ENCODE measurements at places on chromosomes 5 and 9.

- no peak for DNase-seq
These were observed 391.0 kb downstream of the CHSY3 start for GRCh38 chr5:130295235-130295634.

- DNase-seq: peak; percentile 93
These were observed 66.6 kb upstream of the STXBP1 start for GRCh38 chr9:127545196-127546124.

GRCh38 chr5:73093943-73094342 is 26.4 kb upstream of the TMEM171 start:
- no peak for DNase-seq

GRCh38 chr5:154401355-154401754 is 44.4 kb upstream of the SAP30L start:
- DNase-seq: no peak

GRCh38 chr9:93107151-93107824 is 11.3 kb downstream of the CARD19 start:
- DNase-seq: no peak

GRCh38 chr5:14745753-14746152 is 81.2 kb downstream of the OTULIN start:
- no peak for DNase-seq

DNA sequence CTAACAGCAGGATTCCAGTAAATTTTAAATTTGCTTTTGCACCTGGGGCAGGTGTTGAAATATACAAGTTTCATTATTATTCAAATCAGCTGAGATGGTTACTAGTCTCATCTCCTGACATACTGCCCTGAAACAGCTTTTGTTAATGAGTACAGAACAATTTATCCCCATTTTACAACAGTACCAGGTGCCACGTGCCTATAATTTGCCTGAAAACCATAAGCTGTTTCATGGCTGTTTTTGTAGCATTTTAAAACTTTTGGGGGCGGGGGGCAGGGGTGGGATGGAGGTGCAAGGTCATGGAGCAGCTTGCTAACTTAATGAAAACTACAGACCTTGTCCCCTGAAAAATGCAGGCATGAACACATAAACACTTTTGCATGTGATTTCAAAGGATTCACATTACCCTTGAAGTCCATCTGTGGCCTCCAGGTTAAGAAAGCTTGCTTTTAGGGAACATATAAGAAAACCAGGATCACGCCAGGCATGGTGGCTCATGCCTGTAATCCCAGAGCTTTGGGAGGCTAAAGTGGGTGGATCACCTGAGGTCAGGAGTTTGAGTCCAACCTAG is 42.1 kb downstream of the TIMD4 start:
- no peak for DNase-seq

DNA sequence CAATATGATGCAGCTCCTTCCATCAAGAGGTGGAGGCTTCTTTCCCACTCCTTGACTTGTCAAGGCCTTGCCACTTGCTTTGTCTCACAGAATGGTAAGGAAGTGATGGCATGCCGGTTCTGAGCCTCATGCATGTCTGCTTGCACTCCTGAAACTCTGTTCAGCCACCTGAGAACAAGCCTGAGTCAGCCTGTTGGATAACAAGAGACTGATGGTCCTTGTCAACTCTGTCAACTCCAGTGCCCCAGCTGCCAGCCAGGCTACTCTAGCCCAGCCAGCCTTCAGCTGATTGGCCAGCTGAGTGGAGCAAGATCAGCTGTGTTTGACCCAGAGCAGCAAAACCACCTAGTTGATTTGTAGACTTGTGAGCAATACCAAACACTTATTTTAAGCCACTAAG is 4.4 kb upstream of the TENT4A start:
- DNase-seq: no peak

GRCh38 chr9:76401580-76402354 is 7.5 kb upstream of the RFK start:
- DNase-seq: peak; percentile 35

DNA sequence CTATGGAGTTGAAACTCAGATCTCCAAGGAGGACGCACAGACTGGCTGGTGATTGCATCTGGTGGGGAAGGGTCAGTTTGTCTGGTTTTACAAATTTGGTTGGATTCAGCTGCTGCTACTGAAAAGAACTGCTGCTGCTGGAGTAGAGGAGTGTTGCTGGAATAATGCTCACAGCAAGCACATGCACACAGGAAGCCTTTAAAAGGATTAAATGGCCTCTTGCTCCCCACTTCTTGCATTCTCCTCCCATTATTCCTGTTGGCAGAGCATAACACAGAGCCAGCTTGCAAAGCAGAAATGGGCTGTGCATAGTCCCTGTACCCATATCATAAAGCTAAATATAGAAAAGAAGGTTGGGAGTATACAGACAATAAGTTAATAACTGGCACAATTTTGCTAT is 16.6 kb downstream of the ZNF474 start:
- DNase-seq: no peak

GRCh38 chr5:66993448-66993847 is 203.2 kb downstream of the CD180 start:
- DNase-seq: no peak

DNA sequence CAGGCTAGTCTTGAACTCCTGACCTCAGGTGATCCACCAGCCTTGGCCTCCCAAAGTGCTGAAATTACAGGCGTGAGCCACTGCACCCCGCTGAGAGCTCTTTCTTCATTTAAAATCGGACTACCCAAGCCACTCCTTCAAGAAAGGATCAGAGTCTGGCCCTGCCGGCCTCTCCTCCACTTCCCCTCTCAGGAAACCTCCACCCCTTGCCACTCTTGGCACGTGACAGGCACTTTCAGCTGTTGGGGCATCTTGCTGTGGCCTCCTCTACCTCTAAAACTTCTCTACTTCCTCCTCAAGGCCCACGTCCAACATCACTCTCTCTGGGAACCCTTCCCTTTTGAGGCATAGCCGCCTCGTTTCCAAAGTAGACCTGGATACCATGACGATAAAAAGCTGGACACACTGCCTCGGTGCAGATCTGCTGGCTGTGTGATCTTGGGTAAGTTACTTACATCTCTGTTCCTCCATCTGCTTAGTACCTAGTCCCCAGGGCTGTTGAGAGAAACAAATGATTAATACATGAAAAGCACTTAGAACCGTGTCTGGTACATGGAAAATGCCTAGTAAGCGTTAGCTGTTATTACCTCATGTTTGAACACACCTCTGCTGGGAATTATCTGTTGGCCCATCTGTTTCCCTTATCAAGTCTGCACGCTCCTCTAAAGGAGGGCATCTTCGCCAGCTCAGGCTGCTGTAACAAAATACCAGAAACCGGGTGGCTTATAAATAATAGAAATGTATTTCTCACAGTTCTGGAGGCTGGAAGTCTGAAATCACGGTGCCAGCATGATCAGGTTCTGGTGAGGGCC is 55.3 kb downstream of the SMIM23 start:
- no peak for DNase-seq

GRCh38 chr5:177472460-177473442 is 683 bp downstream of the DBN1 start:
- DNase-seq: no peak

- DNase-seq: no peak
These were observed 3.6 kb downstream of the GPR21 start for GRCh38 chr9:123036893-123037545.

DNA sequence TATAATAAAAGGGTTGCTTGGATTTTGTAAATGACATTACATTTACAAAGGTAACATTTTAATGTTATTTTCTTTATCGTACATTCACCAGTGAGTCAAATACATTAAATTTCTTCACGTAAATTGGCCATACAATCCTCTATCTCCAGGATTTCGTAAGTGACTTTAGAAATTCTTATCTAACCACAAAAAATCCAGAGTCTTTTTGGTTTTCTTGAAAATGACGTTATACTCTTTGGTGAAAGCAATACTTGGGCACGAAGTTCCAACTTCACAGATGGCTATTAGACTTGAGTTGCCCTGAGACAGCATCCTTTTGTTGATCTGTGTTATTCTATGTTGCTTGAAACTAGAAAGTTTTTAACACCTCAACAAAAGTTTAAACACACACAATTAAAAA is 87.4 kb upstream of the CDH10 start:
- no peak for DNase-seq

DNA sequence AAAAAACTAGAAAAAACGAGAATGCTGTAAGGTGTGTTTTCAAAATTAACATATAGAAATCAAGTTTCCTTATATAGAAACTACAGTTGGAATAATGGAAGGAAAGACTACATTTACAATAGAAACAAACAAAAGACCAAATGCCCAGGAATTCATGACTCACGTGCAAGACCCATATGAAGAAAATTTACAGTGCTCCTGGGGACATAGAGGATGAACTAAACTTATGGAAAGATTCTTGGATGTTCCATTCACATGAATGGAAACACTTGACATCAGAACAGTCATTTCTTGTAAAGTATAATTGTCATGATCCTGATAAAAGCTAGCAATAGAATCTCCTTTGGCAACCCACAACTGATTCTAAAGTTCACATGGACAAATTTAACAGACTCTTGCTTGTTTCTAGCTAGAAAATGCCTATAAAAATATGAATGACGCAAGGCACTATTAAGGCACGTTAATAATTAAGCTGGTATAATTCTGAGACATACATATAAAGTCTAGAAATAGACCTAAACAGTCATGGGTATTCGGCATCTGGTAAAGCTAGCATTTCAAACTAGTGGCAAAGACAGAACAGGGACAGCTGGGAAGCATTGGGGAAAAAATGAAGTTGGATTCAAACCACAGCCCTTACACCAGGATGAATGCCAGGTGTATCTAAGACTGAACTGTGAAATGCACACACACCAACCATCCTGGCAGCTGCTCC is 5.1 kb upstream of the ZFP62 start:
- DNase-seq: no peak

GRCh38 chr9:76370396-76371023 is 23.7 kb downstream of the RFK start:
- DNase-seq: no peak

DNA sequence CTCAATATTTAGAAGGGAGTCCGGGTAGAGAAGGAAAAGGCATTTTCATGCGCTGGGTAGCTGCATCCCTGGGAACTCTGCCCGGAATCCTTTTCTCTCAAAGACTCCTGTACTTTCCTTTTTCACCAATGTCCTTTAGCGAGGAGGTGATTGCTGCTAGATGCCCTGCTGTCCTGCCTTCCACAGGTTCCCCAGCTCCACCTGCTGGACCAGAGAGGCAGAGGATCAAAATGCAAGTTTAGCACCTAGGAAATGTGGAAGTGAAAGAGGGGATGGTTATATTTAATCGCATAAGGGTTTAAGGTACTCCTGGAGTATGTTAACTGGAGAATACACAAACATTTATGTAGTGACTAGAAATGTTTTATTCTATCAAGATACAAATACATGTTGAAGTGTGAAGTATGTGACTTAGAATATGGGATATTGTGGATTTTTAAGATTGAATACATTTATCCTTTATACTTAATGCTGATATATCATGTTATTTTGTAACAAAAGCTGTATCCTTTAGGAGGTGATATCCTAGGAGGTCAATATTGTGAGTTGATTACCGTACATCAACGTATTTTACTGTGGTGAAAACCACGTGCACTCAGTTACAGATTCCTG is 145.7 kb downstream of the ARHGAP26 start:
- DNase-seq: no peak

- peak; percentile 54 for DNase-seq
These were observed 10.6 kb upstream of the PPP1R26 start for GRCh38 chr9:135468854-135469521.

DNA sequence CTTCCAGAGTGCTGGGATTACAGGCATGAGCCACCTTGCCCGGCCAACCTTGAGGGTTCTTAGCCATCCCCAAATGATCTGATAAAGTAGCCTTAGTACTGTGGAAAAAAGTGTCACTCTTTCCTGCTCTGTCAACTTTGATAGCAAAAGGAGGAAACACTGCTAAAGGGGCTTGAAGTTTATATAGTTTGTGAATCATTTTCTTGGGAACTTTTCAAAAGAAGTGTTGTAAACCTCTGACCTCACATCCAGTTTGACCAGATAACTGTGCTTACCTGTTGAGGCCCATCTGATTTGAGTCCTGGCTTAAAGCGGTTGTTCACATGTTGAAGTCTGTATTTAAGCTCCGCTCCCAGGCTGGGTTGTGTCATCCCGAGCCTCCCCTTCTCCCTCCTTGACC is 303.3 kb downstream of the DOCK8 start:
- DNase-seq: no peak

DNA sequence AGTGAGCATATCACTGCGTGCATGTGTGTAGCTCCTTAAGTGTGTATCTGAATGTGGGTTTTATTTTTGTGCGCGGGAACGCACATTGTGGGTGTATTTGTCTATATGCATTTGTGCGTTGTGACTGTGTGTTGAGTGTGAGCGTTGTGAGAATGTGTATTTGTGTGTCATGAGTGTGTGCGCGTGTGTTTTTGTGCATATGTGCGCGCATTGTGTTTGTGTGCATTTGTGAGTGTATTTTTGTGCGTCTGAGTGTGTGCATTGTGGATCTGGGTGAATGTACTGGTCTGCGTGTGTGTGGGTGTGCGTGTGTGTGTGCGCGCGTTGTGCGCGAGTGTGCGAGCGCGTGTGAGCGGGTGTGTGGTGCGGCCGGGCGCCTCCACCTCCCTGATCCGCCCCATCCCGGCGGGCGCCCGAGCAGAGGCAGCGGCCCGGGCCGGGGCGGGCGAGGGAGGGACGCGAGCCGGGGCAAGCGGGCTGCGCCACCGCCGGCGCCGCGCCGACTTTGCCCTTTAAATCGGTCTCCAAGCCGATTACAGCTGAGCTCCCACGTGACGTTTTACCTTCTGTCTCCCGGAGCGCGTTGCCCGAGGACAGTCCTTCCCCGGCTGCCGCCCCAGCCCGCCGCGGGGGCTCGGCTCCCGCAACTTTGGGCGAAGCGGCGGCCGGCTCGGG is at the start of gene RASGRF2:
TSS of gene RASGRF2 (plus strand) at position 596 of the 675 bp plus-strand sequence. CDS start 376 bp downstream, outside the sequence.
- DNase-seq: no peak

- no peak for DNase-seq
These were observed 58.2 kb downstream of the ESM1 start for GRCh38 chr5:54927097-54927746.

DNA sequence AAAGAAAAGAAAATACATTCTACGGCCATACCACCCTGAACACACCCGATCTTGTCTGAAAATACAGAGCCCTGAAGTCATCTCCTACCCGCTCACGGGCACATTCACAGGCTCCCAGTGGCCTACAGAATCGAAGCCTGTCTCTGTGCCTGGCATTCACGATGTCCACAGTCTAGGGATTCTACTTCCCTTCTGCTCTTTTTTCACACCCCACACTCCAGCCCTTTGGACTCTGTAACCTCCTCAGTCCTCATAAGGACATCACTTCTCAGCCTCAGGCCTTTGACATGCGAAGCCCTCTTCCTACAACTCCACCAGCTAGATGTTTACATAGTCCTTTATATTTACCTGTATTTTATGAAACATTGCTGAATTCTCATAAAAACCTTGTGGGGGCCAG is 77.8 kb downstream of the CSNK1A1 start:
- no peak for DNase-seq

GRCh38 chr5:128626536-128627090 is 88.6 kb upstream of the FBN2 start:
- DNase-seq: no peak
